Activated CD4-positive, alpha-beta T cell treated with anti-CD3 and anti-CD28 coated beads, Interleukin-2, amount 50 U/mL, for 16 hours (primary cell): ENCODE measurements at places on chromosomes 3 and 15.

DNA sequence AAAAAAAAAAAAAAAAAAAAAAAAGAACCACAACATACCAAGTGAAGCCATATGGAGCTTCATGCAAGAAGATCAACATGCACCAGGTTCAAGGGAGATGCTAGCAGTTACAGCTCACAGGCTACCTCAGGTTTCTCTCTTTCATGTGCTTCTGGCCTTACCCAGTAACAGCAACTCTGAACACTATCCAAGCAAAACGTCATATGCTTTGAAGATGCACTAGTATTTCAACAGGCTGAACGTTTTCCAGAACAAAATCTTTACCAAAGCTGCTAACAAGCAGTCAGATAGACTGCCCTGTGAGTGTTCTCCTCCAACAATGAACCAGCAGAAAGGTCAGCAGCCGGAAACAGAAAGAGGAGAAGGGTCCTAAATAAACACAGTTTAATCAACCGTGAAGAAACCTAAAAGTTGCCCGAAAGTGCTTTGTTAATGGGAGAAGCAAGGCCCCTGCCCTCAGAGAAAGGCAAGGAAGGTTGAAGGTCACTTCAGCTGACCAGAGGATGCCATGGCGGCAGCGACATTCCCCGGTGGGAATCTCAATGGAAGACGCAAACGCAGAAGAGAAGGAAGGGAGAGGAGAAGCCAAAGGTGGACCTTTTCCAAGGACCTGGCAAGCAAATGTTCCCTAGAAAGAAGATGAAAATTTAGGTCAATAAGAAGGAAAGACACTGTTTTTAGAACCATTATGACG is 80.1 kb downstream of the CCNL1 start:
- DNase-seq: no peak

DNA sequence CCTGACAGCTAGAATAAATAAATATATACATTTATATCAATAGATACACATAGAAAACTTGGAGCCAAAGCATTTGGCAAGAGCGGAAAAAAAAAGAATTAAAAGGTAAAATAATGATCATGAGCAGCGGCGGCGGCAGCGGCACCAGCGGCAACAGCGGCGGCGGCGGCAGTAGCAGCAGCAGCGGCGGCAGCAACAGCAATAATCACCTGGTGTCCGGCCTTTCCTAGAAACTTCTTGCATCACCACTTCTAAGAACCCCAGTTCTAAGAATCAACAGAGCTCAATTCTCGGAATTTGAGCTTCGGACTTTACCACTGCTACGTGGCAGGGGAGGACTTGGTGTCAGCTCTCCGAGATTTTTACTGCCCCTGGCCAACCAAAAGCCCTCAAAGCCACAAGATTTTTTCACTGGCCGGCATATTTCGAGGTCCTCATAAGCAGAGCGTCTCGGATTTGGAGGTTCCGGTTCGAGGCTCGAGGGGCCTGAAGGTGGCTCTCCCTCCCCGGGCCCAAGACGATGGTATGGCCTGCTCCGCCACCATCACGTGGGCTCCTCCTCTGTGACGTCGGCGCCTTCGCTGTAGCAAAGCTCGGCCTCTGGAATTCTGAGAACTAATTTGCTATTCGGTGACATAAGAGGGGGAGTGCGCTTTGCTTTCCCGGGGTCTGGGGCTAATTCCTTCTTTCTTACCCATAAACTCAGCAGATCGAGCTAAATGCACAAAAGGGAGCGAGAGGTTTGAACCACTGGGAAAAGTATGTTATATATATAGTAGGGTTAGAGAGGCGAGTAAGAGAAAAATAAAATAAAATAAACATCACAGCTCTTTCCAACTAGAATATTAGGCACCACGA is at the start of gene BCL6:
Gene BCL6, minus strand, starts transcription at position 268 of the 858 bp plus-strand sequence. CDS start 11,775 bp downstream, outside the sequence.
- peak; percentile 94 for DNase-seq

- DNase-seq: peak; percentile 14
Observed at GRCh38 chr15:42035435-42035761, 14.6 kb upstream of the PLA2G4E start.

- no peak for DNase-seq
Observed at GRCh38 chr15:58852347-58852746, 81.1 kb downstream of the SLTM start.

GRCh38 chr3:32432045-32432710 is 40.5 kb downstream of the CMTM7 start:
- peak; percentile 23 for DNase-seq

- no peak for DNase-seq
Observed at GRCh38 chr3:176403531-176403930, 793.8 kb downstream of the TBL1XR1 start.

DNA sequence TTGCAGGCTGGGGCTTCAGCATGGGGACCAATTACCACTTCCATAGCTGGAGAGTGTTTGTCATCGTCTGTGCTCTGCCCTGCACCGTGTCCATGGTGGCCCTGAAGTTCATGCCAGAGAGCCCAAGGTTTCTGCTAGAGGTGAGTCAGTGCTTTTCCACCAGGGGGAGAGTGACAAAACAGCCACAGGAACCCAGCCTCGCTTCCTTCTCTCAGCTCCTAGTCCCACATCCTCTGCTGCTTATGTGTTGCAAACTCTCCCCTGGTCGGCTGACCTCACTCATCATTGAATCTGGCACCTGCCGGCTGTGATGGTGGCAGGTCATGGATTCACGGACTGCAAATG is 158.3 kb downstream of the SV2B start:
- peak; percentile 15 for DNase-seq

- no peak for DNase-seq
Observed at GRCh38 chr3:123431658-123432324, 17.1 kb downstream of the ADCY5 start.

GRCh38 chr3:189588070-189588469 is 43.1 kb upstream of the TP63 start:
- DNase-seq: no peak

- DNase-seq: no peak
Observed at GRCh38 chr3:16940769-16941700, 56.3 kb downstream of the PLCL2 start.

DNA sequence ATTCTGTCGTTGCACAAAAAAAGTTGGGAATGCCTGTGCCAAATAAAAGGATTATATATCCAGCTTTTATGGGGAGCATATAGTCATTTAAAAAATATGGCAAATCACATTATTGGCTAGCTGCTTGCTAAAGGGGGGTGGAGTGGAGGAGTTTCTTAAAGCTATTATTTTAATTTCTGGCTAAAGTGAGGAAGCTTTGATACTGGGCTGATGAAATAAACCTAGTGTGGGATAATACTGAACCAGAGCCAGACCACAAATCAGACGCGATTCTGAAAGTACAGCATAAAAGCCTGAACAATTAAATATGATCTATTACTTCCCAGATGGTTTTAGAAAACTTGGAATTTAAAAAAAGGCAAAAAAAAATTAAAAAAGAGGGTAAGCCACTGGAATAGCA is 14.4 kb downstream of the POLR2M start:
- no peak for DNase-seq

DNA sequence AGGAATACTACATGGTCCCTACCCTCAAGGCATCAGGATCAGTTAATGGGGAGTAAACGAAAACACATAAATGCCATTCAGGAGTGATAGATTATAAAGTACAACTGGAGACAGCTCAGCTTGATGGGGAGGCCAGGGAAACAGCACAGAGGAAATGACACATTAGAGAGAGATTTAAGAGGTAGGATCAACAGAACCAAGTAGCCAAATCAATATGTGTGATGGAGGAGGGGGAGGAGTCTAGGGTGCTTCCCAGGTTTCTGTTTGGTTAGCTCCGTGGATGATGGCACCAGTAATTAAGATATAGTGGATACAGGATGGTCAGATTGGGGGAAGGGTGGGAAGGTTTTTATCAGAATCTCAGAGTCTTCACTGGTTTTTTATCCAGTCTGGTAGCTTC is 229.5 kb upstream of the ROPN1 start:
- no peak for DNase-seq

GRCh38 chr3:8987645-8988383 is 24.5 kb upstream of the RAD18 start:
- DNase-seq: peak; percentile 69

- DNase-seq: peak; percentile 0
Observed at GRCh38 chr15:80404761-80405553, 775 bp downstream of the ARNT2 start.

DNA sequence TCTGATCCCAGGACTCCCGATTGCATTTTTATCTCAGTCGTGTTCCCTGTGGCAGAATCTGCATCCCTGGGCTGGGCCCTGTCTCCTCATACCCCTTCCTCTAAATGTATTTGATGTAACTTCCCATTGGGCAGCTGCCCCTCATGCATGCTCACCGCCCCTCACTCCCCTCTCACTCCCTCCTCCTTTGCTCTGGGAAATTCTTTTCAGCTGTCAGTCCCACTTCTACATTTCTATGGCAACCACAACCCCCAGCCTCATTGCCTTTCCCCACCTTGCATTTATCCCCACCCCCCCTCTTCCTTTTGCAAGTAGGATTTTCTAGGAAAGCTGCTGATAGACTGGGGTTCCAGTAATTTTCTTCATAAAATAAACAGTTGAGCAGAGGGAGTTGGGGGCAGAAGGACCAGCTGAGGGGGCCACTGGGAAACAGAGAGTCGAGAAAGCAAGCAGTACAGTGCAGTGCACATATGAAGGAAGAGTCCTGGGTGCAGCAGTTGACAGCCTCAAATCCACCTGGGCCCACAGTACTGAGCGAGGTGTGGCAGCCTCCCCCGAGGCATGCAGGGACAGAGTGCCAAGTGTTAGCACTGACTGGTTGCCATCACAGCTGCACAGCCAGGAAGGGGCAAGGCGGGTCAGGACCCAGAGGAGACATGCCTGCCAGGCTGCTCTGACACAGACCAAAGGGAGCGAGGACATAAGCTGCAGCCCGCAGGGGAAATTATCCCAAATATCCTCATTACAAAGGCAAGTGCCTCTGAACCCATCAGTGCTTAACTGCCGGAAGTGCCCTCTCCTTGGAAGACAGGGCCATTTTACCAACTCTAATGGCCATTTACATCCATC is 476.3 kb downstream of the EPHB1 start:
- no peak for DNase-seq

- no peak for DNase-seq
Observed at GRCh38 chr3:98376631-98377030, 13.8 kb upstream of the OR5K3 start.

DNA sequence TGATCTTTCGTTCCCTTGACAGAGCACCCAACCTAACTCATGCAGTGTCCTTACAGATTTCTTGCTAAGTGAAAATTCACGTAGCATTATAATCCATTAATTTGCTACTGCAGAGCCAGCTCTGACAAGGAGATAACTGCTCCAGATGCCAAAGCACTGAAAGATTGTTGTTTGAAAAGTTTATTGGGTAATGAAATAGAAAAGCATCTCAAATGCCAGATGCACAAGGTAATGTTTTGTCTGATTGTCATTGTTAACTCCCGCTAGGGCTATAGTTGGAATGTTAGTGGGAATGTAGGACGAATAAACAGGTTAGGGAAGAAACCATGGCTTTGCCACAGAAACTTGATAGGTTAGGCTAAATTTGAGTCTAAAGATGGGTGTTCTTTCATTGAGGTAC is 20.2 kb upstream of the SLC2A2 start:
- DNase-seq: no peak

DNA sequence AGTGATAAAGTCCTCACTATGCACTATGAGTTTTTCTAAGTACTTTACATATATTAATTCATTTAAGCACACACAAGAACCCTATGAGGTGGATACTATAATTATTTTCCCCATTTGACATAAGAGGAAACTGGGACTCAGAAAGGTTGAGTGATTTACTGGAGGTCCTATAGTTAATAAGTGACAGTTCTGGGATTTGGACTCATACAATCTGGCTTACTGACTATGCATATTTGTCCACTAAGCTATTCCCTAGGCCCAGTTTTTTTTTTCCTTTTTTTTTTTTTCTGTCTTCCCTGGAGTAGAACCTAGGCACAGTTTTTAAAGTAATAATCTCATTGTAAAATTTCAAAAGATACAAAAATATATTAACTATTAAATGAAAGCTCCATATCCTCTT is 6.3 kb upstream of the RTP2 start:
- no peak for DNase-seq

- no peak for DNase-seq
Observed at GRCh38 chr15:48976444-48977088, 12.8 kb upstream of the SHC4 start.

DNA sequence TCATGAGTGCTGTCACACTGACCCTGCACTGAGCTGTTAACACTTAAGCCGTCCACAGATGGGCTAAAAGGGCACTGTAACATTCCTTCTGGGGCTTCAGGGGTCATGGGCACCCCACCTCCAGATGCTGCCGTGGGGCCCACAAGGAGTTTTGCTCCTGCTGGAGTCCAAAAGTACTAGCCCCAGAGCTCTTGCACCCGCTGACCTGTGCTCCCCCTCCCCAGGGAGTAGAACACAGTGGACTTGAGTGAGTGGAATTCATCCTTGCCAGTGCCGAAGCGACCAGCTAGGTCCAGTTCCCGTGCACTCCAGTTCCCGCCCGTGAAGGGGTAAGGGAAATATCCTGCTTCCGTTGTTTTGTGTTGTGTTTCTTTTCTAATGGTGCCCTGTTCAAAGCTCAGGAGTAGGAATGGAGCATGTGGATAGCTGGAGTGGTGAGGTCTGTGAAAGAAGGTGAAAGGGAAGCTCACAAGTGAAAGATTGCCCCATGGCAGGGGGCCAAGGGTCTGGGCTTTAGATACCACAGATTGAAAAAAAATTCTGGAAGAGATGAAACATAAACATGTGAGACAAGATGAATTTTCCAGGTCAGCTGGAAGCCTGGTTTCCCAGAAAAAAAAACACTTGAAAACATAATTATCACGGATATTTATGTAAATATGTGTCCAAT is 36.6 kb downstream of the SLCO2A1 start:
- no peak for DNase-seq

GRCh38 chr15:66251790-66252684 is 1.5 kb downstream of the MEGF11 start:
- DNase-seq: peak; percentile 43

DNA sequence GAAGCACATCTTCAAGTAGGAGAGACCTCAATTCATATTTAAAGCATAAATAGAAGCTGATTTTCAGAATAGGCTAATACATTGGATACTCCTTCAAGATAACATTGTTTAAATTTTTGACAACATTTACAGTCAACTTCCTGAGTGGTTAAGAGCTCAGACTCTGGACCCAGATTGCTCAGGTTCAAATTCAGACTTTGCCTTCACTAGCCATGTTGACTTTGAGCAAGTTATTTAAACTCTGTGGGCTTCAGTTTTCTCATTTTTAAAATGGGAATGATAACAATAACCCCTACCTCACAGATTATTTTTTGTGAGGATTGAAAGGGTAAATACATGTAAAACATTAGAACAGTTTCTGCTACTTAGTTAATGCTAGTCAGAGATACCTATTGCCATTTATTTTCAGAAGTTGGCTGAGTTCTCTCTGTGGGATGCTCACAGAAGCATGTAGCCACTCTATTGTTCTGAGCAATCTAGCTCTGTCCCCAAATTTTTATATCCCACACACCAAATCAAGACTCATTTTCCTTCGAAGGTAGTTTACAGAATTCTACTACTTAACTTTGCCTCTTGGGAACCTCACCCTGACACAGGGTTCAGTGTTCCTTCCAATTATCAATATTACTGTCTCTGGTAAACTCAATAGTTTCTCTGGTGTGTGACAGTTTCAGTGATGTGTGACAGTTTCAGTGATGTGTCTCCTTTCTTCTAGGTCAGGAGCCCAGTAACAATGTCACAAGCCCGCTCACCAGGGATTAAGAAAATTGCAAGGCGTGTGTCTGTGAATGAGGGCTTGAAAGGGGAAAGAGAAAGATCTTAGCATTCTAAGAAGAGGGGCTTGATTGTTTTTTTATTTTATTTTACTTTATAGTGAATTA is 79.4 kb upstream of the OSTN start:
- DNase-seq: no peak
